ENCODE measurements at places on chromosomes 16 and 17.

DNA sequence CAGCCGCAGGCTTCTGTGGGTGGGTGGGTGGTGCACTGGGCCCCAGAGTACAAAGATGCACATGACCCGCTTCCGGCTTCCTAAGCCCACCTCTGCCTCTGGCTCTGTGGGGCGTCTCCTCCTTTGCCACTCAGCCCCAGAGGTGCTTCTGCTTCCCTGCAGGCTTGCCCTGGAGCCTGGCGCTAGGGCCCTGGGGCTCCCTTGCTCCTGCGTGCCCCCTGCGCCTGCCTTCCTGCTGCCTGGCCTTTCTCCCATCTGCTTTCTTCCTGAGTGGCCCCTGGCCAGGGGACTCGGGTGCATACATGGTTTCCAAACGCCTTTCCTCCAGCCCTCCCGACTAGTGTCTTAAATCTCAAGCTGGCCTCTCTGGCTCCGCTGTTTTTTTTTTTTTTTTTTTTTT, 3.4 kb downstream of the WWOX start:
- DNase-seq, result no peak

- DNase-seq, result no peak
These were observed 44.7 kb downstream of the COG7 start for GRCh38 chr16:23408242-23408822.

DNA sequence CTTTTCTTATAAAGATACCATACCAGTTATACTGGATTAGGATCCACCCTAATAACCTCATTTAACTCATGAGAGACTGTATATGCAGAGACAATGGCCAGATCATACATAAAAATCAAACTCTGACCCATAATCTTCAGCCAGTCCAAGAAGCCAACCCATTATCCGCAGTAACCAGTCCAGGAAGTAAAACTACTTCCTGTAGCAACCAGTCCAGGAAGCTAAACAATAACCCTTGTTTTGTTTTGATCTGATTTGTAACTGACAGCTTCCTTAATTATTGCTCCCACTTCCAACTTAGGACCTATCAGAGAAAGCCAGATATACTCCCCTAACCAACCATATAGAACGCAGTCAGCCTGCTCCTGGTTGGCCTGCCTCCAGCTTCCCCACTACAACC, 19.2 kb upstream of the SSTR2 start:
- no peak for DNase-seq

- DNase-seq, result no peak
These were observed 529.5 kb upstream of the RBFOX1 start for GRCh38 chr16:6803176-6803575.

- DNase-seq, result no peak
These were observed 59.7 kb downstream of the ABCC6 start for GRCh38 chr16:16163571-16163970.
